ENCODE measurements at places on chromosomes 2 and 18. TPM values are rescaled to one million over a fixed set of nuclear protein-coding genes. Genes with fewer than 3 reads are reported as not detected.
A peak's percentile ranks its signal among the peaks of the same experiment; 100 is the strongest.

SKA1 gene
- 0.67 TPM for polyA plus RNA-seq

GRCh38 chr2:60046529-60046928 is 506.9 kb downstream of the BCL11A start:
- DNase-seq: no peak
- no peak overlapping the region for H3K27ac ChIP-seq
- no peaks in the 10 kb centered on the region for H3K36me3 ChIP-seq
- H3K27me3 ChIP-seq: no peaks in the 10 kb centered on the region

XDH gene
- 39.6 TPM for polyA plus RNA-seq

GRCh38 chr2:119005051-119005450 is 63.1 kb downstream of the MARCO start:
- no peak for DNase-seq
- H3K36me3 ChIP-seq: no peaks in the 10 kb centered on the region
- no peak overlapping the region for H3K4me3 ChIP-seq
- H3K27ac ChIP-seq: no peak overlapping the region
- no peaks in the 10 kb centered on the region for H3K27me3 ChIP-seq

DNA sequence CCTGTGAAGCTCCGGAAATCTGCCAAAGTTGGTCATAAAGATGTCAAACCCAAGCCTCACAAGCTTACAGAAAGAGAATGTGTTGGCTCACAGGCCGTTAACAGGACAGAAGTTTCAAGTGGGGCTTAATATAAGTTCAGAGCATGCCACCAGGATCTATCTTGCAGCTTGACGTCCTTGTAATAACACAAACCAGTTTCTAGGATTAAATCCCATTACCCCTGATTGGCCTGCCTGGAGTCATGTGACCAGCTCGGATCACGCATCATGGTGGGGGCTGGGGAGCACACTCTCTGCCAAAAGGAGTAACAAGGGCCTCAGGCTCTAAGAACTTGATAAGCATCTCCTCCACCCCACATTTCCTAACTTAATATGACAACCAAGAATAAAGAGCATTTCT is 38.9 kb upstream of the SCG2 start:
- no peaks in the 10 kb centered on the region for H3K27me3 ChIP-seq
- H3K4me3 ChIP-seq: no peak overlapping the region
- H3K4me1 ChIP-seq: no peaks in the 10 kb centered on the region
- H3K36me3 ChIP-seq: no peaks in the 10 kb centered on the region

DNAJC5G gene
- polyA plus RNA-seq: not detected

ADD2 gene
- polyA plus RNA-seq: 0.25 TPM

GRCh38 chr2:153890576-153890975 is 18.9 kb downstream of the GALNT13 start:
- no peaks in the 10 kb centered on the region for H3K4me1 ChIP-seq
- no peak overlapping the region for H3K4me3 ChIP-seq
- H3K36me3 ChIP-seq: no peaks in the 10 kb centered on the region
- H3K27ac ChIP-seq: no peak overlapping the region

DNA sequence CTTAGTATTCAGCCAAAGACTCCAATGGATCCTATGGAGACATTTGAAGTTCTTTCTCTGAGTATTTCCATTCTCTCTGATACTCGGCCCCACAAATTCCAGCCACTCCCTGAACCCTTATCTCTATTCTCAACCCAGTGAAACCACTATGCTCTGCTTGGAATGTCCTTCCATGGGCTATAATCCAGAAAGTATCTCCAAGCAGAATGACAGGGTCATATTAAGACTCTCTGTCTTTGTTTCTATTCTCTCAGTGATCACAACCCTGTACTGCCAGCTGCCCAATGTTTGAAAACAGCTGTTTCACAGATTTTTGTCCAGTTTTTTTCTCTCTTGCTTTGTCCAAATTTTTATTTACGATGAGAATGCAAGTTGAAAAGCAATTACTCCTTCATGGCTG is 21.9 kb downstream of the CHMP3 start:
- no peaks in the 10 kb centered on the region for H3K36me3 ChIP-seq
- H3K4me1 ChIP-seq: no peaks in the 10 kb centered on the region
- peak; percentile 31 for DNase-seq
- H3K27me3 ChIP-seq: no peaks in the 10 kb centered on the region
- no peak overlapping the region for H3K4me3 ChIP-seq

MRPL44 gene
- 31.8 TPM for polyA plus RNA-seq

ICOS gene
- polyA plus RNA-seq: not detected

DNA sequence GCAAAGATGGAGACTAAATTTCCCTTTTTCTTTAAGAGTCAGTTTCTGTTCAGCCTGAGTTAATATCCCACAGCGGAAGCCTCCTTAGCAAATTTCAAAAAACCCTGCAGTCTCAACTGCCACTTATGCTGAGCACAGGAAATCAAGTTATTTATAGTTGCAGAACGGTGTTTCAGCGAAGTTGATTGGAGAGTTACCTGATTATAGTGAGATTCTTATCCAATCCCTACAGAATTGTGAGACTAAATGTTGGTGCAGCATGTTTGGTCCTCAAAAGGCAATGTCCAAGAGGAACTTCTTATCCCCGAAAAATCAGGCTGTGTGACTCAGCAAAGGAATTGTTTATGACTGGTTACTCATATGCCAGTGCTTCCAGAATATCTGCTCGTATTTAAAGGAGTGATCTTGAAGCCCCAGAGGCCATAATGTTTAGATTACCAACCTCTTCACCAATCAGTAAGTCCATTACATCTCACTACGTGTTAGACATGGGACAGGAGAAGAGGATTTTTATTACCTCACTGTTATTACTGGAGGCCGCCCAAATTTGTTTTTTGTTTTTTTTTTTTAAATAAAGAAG is 67.9 kb downstream of the LRRFIP1 start:
- H3K4me3 ChIP-seq: peak overlapping the region; percentile 100
- no peaks in the 10 kb centered on the region for H3K27me3 ChIP-seq
- peak overlapping the region; percentile 40 for H3K27ac ChIP-seq
- H3K36me3 ChIP-seq: peaks cover 8% of the 10 kb centered on the region

- peaks cover 11% of the 10 kb centered on the region for H3K36me3 ChIP-seq
- H3K27me3 ChIP-seq: no peaks in the 10 kb centered on the region
- no peak overlapping the region for H3K27ac ChIP-seq
- no peak overlapping the region for H3K4me3 ChIP-seq
These were observed 99.9 kb downstream of the USP34 start for GRCh38 chr2:61371027-61371426.

- H3K36me3 ChIP-seq: no peaks in the 10 kb centered on the region
- peak overlapping the region; percentile 1 for H3K27ac ChIP-seq
- H3K4me1 ChIP-seq: peaks cover 6% of the 10 kb centered on the region
- H3K27me3 ChIP-seq: no peaks in the 10 kb centered on the region
- no peak for DNase-seq
These were observed 794 bp downstream of the DLX2 start for GRCh38 chr2:172101821-172102390.

CYP1B1 gene
- polyA plus RNA-seq: 15.1 TPM

TGFA gene
- 6.3 TPM for polyA plus RNA-seq

DNA sequence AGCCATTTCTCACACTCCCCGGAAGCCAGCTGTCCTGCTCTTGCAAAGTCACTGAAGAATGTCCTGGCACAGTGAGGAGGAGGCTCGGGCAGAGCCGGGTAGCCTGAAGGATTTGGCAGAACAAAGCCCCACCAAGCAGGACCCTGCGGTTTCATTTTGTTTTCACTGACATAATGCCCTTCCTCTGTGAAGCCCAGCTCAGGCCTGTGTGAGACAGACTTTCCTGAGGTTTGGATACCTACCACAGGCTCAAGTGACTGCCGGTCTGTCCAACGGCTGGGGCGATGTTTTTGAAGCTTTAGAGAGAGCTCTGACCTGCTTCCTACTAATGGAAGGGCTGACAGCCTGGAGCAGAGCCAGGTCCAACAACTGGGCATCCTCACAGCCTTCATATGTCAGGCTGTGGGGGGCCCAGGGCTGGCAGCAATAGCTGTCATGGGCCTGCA is 99.8 kb upstream of the FZD7 start:
- no peaks in the 10 kb centered on the region for H3K36me3 ChIP-seq
- no peaks in the 10 kb centered on the region for H3K27me3 ChIP-seq
- no peak overlapping the region for H3K27ac ChIP-seq
- peaks cover 4% of the 10 kb centered on the region for H3K4me1 ChIP-seq
- no peak overlapping the region for H3K4me3 ChIP-seq

DNA sequence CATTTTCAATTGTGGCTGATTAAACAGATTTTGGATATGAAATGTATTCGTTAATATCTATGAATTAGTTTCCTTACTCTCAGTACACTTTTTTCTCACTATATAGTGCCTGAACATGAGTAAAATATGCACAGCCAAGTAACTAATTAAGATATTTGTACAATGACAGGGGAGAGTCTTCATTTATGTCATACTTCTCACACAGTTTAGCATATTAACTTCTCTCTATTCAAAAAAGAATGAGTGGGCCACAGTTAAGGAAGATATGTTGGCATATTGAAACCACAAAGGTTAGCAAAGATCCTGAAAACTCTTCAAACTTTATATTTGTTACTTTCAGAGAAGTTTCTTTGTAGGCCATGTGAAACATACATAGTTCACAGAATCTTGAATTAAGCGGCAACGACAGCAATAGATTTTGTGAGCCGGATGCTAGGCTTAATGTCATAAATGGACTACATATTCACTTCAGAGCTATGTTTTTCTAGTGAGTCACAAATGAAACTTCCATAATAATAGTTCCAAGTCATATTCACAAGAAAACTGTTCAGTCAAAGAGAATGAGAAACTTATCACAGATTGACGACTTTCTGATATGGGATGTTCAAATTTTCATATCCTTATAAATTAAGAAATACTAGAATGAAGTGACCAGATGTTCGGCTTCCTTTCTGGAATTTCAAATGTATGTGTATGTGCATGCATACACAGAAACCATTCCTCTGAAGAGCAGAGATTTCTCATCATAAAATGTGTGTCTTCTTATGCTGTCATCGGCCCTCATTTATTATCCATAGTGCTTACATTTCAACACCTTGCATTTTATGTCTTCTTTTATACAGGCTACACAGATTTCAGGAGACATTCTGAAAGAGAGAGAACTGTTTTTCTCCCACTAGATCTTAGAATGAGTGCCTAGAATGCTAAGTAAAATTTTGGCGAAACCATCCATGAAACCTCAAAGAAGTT is 584.0 kb downstream of the SATB2 start:
- no peak for DNase-seq
- H3K36me3 ChIP-seq: no peaks in the 10 kb centered on the region
- H3K27ac ChIP-seq: no peak overlapping the region

GRCh38 chr2:179349670-179350303 is 85.2 kb upstream of the SESTD1 start:
- H3K27ac ChIP-seq: no peak overlapping the region
- no peak for DNase-seq
- H3K27me3 ChIP-seq: no peaks in the 10 kb centered on the region
- H3K4me1 ChIP-seq: no peaks in the 10 kb centered on the region
- H3K36me3 ChIP-seq: no peaks in the 10 kb centered on the region

FNDC4 gene
- polyA plus RNA-seq: 5.8 TPM

GRCh38 chr18:45753286-45753685 is 29.3 kb downstream of the SLC14A1 start:
- no peak for DNase-seq
- no peak overlapping the region for H3K4me3 ChIP-seq
- H3K4me1 ChIP-seq: no peaks in the 10 kb centered on the region
- no peak overlapping the region for H3K27ac ChIP-seq
- no peaks in the 10 kb centered on the region for H3K27me3 ChIP-seq

- no peaks in the 10 kb centered on the region for H3K36me3 ChIP-seq
- no peaks in the 10 kb centered on the region for H3K27me3 ChIP-seq
- H3K4me3 ChIP-seq: no peak overlapping the region
- H3K27ac ChIP-seq: no peak overlapping the region
These were observed 58.4 kb upstream of the SLC8A1 start for GRCh38 chr2:40510304-40510703.

- no peak for DNase-seq
- H3K27me3 ChIP-seq: no peaks in the 10 kb centered on the region
- no peaks in the 10 kb centered on the region for H3K4me1 ChIP-seq
- no peak overlapping the region for H3K4me3 ChIP-seq
These were observed 90.9 kb upstream of the CERS6 start for GRCh38 chr2:168365094-168365621.

DNA sequence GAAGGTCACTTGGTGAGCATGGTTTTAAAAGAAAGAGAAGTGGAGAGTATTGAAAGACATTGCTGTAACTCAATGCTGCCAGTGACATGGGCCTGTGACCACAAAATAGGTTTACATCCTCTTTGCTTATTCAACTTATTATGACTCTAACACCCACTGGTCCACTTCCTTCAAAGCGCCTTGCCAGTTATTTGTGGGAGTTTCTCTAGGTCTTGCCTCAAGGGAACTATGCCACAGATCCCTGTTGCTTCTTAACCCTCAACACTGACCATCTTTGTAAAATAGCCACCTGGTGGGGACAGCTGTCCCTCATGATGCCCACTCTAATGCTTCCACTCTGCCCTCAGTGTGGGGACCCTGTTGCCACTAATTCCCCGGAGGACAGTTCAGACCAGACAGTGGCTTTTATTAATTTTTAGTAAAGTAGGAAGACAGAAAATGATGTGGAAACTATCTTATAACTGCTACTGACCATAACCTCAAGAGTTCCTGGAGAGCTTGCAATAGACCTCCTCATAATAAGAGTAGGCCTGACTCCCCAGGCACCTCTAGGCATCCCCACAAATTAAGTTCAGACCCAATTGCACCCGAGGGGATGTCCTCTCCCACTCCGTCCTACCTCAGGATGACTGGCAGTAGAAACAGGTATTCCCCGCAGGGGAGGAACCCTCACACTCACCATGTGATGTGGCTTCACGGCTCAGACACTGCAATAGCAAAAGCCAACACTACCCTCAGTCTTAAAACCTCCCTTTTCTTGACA is 31.3 kb upstream of the SLC25A52 start:
- H3K36me3 ChIP-seq: no peaks in the 10 kb centered on the region
- H3K4me1 ChIP-seq: peaks cover 6% of the 10 kb centered on the region
- no peak overlapping the region for H3K4me3 ChIP-seq
- H3K27ac ChIP-seq: no peak overlapping the region

DNA sequence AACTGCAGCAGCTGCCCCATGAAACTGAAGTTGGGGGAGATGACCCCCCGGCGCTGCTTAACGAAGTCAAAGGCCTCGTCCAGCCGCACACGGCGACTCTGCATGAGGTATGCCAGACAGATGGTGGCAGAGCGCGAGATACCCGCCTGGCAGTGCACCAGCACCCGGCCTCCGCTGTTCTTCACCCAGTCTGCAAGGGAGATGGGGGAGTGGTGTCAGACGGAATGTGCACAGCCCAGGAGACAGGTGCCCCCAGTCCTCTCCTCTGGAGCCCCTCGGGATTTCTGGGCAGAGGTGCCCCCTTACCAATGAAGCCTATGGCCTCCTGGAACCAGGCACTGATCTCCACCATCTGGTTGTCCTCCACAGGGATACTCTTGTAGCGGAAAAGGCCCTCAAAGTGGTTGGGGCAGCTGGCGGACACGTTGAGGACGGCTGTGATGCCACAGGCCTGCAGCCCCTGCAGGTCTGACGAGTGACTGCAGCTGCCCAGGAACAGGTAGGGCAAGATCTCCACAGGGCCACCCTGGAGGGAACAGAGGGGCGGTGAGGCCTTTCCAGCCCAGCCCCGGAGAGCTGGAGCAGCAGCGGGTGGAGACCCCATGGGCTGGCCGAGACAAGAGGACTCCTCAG is 1.3 kb downstream of the DUSP2 start:
- H3K27ac ChIP-seq: no peak overlapping the region
- peak overlapping the region; percentile 51 for H3K4me3 ChIP-seq
- H3K36me3 ChIP-seq: no peaks in the 10 kb centered on the region
- no peak for DNase-seq
- peaks cover 33% of the 10 kb centered on the region for H3K4me1 ChIP-seq
